ENCODE measurements at places on chromosomes 4 and X. TPM values are rescaled to one million over a fixed set of nuclear protein-coding genes. Genes with fewer than 3 reads are reported as not detected.

DNA sequence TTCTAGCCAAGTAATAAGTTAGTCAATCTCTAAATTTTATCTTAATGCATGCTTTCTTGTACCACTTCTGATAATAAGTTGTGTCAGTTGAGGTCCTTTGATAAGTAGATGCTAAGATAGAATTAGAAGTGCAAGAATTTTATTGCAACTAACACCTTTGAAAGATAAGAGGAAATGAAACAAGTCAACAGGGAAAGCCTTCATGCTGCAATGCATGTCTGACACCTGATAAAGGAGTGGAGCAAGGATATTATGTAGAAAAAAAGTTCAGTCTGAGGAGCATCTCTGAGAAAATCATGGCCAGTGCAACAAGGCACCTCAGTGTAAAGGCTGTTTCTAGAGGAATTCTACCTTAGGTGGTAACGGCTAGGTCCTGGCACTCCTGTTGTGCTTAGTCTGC, 210.7 kb upstream of the PPP1R2C start:
- DNase-seq = no peak

GRCh38 chrX:24561121-24561520, 86.0 kb downstream of the PCYT1B start:
- DNase-seq = no peak

GRCh38 chr4:145019346-145019745, 78.7 kb downstream of the ANAPC10 start:
- DNase-seq = no peak

GRCh38 chr4:88919056-88919455, 137.9 kb downstream of the FAM13A start:
- no peak for DNase-seq

- DNase-seq = no peak
Observed at GRCh38 chr4:955161-955921, 18.0 kb downstream of the DGKQ start.

DNA sequence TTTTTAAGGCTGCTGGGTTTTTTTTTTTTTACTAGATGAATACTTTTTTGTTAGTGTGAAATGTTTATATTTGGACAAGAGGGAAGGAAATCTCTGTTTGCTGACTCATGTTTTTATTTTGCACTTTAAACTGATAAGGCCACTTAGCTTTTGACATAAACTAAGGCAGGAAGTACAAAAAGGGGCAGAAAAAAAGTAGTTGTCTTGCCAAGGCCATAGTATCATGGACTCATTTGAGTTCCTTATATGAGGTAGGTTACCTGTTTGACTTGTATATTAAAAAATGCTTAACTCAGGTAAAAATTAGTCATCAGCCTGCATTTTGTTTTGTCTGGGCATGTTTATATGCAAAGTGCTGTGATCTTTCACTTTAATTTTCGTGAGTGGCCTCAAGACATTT, 26.0 kb downstream of the SMAD1 start:
- no peak for DNase-seq

DNA sequence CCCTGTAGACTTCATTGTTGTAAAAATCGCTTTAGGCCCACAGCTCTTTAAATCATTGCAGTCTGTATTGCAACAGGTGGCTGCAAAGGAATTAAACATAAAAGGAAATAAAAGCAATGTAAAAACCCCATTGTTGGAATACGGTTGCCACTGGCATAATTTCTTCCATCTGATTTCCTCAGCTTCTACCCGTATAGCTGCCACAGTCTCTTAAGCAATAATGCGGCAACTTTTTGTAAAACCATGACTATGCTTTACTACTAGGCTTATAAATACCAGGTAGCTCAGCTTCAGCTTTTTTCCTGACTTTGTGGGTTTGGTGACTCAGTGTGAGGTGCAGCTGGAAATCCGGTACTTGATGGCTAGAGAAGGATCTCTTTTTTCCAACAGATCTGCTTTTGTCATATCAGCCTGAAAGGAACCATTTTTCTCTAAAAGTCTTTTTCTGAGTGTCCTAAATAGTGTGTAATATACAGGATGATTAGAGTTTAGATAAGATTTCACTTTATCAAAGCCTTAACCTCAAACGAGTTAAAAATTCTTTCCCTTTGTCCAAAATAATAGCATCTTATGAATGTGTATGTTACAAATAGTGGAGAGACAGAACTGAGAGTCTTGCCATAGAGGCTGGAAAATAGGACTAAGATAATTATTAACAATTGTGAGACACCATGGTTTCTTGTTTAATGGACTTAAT, 268.0 kb downstream of the ADGRL3 start:
- no peak for DNase-seq

DNA sequence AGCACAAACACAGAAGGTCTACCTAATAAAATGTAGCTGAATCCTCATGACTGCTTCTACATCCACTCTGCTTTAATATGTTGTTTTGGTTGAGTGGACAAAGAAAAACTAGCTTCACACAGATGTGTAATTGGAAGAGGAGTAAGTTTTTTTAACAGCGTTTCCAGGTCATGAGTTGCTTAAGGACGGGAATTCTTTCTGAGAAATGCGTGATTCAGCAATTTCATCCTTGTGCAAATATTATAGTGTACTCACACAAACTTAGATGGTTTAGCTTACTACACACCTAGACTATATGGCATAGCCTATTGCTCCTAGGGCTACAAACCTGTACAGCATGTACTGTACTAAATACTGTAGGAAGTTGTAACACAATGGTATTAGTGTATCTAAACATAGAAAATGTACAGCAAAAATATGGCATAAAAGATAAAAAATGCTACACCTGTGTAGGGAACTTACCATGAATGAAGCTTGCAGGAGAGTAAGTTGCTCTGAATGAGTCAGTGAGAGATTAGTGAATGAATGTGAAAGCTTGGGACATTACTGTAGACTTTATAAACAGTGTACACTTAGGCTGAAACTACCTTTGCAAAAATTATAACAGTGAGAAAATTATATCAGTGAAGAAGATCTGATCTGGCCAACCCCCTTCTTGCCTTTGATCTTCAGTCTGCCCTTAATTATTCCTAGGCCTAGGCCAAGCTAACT, 70.8 kb upstream of the IL15 start:
- no peak for DNase-seq

DNA sequence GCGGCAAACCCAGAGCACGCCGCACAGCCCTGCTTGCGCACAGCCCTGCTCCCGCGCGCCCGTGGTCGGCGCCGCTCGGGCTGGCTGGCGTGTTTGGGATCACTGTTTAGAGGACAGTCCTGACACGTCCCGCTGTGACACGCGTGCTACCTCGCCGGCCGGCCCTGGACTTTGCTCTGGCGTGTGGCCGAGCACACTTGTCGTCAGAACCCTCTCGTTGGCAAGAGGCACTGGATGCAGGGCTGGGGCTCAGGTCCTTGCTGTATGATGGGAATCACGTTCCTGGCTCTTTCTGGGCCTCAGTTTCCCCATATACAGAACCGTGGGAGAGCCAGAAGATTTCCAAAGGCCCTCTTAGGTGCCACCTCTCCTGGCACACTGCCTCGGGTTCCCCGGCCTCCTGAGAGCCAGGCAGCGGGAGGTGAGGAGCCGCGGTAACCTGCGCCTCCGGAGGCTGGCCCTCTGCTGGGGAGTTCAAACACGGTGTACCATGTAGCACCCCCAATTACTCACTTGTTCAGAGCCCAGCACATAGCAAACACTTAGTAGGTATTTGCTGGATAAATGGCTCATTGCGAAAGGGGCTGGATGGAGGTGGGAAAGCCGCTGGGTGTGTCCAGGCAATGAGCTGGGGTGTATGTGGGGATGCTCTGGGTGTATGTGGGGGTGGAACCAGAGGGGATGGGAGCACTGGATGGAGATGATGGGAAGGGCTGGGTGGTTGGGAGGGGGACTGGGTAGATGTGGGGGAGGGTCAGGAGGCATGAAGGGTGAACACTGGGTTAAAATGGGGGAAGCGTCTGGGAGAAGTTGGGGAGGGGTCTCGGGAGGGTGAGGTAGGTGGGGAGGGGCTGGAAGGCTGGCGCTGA, 76.6 kb downstream of the HTRA3 start:
- DNase-seq = no peak

- DNase-seq = no peak
Observed at GRCh38 chrX:74133156-74133796, 170.7 kb upstream of the ZCCHC13 start.

- DNase-seq = no peak
Observed at GRCh38 chrX:129773649-129774458, 5.9 kb upstream of the SASH3 start.

DNA sequence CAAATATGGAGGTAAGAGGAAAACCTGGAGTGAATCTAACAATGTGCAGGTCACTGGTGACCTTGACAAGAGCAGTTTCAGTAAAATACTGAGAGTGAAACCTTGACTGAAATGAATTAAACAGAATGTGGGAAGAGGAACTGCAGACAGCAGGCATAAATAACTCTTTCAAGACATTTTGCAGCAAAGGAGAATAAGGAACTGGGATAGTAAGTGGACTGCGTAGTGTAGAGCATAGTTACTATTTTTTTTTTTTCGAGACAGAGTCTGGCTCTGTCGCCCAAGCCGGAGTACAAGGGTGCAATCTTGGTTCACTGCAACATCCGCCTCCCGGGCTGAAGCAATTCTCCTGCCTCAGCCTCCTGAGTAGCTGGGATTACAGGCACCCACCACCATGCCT, 24.0 kb downstream of the RBMX start:
- DNase-seq = no peak

DNA sequence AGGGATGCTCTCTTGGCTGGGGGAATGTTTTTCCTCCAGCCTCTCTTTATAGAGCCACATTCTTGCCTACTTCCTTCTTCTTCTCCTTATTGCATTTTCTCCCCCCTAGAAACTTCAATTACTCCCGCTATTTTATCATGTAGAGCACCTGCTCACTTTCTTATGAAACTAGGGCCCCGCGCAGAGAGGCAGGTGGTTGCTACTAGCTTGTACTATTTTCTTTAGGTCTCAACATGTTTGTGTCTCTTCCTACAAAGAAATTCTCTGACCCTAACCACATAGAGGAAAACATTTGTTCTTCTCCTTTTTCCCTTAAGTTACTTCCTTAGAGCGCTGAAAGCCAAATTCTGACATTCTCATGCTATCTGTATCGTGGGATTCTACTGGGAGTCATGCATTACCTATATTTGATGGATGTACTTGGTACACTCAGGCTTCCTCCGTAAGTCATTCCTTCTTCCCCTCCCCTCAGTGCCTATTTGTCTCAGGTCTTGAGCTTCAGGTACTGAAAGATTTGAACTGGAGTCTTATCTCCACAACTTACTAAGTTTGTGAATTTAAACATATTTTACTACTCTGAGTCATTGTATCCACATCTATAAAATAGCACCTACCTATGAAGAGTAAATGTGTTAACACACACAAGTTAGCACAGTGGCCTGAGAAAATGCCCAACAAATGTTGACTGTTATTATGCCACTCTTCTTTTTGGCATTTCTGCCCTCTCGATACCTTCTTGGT, 159.1 kb upstream of the LEF1 start:
- no peak for DNase-seq

GRCh38 chr4:118801895-118802575, 33.9 kb downstream of the SEC24D start:
- DNase-seq = no peak

DNA sequence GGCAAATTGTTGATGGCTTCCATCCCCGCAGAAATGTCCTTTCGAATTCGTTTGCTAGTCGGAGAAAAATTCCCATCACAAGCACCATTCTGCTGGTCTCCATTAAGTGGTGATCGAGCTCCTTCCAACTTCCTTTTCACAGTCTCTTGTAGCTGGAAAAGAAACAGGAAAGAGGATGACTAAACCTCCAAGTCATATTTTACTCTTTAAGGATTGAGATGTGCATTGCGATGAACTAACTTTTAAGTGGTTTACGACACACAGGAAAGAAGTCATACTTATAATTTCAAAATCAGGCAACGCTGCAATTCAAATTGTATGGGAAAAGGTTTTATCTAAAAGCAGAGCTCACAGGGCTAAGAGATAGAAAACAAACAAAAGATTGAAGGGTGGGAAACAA, 225.2 kb downstream of the MGST2 start:
- DNase-seq = no peak

DNA sequence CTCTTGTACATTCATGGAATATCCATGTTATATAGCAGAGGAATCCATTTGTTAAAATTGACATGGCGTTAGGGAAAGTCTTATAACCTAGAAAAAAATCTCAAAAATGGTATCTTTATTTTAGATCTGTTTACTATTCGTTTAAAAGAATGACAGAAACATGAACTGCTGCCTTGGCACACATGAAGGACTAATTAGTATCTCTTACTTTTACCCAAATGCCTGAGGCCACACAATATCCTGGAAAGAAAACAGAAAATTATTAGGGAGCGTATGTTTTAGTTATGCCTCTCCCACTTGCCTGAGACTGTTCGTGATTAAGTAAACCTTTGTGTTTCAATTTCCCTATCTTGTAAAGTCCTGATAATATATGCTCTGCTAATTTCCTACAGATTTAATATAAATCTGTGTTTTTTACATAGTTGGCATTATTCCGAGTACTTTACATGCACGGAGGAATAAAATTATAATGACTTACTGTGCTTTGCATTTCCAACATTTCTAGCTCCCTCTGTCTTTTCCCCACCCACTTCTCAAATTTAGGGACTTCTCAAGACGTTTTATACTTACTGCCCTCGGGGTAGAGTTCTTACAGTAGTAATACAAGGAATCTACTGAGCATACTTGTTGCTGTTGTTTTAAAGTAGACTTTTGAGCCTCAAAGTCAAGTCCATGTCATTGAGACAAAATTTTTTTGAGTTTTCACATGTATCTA, 147.3 kb downstream of the VEGFC start:
- DNase-seq = no peak

DNA sequence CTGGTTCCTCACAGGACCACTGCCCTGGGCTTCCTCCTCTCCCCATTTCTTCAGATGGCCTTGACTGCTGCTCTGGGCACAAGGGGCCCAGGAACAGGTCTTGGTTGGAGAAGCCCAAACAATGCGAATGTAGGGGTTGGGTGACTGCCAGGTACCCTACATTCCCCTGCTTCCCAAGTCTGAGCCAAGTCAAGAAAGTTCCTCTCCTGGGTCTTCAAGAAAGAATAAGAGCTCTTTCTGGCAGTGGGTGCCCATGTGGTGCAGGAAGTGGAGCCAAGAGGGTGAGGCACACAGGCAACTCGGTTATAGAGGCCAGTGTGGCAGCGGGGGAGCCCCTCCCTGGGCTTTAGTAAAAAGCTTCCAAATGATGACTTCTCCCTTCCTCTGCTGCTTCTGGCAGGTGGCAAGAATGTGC, 2.7 kb downstream of the SLC34A2 start:
- DNase-seq = no peak

- no peak for DNase-seq
Observed at GRCh38 chrX:362351-362750, 24.4 kb downstream of the PPP2R3B start.

GRCh38 chr4:52096048-52096447, 44.9 kb downstream of the SPATA18 start:
- no peak for DNase-seq

FGB gene
- total RNA-seq = not detected

RXFP1 gene
- total RNA-seq = not detected

GJB1 gene
- total RNA-seq = 0.32 TPM

EOLA1 gene
- 9.0 TPM for total RNA-seq

SLC10A6 gene
- 14.7 TPM for total RNA-seq

ADH4 gene
- total RNA-seq = not detected

SRPK3 gene
- 0.38 TPM for total RNA-seq

NAA10 gene
- total RNA-seq = 42.5 TPM

GBA3 gene
- not detected for total RNA-seq

SLC9B2 gene
- 5.0 TPM for total RNA-seq

TRIML2 gene
- not detected for total RNA-seq

SOX3 gene
- total RNA-seq = not detected

BCAP31 gene
- 133 TPM for total RNA-seq

All from esophagus squamous epithelium (tissue), 5 donors.